Left renal cortex interstitium (tissue), 4 donors: ENCODE measurements at places on chromosomes 7 and 10. TPM values are rescaled to one million over a fixed set of nuclear protein-coding genes. Genes with fewer than 3 reads are reported as not detected.

DNA sequence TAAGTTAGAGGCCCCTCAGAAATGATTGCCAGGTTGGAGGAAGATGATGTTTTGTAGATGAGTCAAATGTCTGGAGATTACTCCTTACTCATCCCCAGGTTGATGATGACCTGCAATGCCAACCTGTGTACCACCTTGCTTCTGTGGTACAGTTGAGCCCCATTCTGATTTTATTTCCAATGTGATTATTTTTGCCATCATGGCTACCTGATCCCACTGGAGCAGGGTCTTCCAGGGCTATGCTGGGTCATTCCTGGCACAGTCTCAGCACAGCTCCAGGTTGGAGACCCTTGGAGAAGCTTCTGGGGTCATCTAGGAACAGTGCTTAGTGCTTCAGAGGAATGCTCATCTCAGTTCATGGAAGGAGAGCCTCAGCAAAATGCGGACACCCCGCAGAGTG, 34.3 kb downstream of the LRRC18 start:
- no peak for DNase-seq

DNA sequence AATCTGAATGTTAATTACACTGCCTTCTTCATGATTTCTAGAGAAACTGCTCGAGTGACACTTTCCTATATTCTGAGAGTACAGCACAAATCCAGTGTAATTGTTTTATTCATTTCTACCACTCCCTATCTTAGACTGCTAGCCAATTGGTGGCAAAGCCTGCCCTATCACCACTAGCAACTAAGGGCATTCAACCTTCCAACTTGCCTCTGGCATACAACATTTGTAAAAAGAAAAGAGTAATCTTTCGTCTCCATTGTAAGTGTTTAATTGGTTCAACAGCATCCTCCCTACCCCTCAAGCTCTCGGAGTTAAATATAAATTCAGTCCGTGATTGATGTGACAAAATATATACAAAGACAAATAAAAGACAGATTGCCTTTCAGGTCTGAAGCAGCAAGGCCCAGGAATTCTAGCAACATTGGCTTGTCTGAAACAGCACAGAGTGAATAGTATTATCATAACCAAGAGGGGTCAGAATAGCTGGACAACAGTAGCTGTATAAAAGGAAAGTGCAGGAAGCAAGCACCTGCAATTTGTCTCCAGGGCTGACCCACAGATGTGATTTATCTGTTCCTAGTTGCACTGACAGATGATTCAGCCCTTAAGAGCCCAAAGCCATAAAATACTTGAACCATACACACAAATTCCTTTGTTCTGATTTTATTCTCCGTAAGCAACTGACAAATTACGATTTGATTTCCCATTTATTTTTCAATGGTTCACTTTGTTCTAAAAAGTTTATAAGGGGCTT, 47.6 kb upstream of the ANKRD1 start:
- DNase-seq, result no peak

IMMP2L gene
- 48.8 TPM for polyA plus RNA-seq

HOXA10 gene
- 160 TPM for polyA plus RNA-seq

MRLN gene
- 0.90 TPM for polyA plus RNA-seq

- DNase-seq, result no peak
Measured at GRCh38 chr10:124579011-124579399, 117.4 kb downstream of the LHPP start.

- DNase-seq, result no peak
Measured at GRCh38 chr7:35003679-35004303, 33.5 kb downstream of the DPY19L1 start.

DNA sequence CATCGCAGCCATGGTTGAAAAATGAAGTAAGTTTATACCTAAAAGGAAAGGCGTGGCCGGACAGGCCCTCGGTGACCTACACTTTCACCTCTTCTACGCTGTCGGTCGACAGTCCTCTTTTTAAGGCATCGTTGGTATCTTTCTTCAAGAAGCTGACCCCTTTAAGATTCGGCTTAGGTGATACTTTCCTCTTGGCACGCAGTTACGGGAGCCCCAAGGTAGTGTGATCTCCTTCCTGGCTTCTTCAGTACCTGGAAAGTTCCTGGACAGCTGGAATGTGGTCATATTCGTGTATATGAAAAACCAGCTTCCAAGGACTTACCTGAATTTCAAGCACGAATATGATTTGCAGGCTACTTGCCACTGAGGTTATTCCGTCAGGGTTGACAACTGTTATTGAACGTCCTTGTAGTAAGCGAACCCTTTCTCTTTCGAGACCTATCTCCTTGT, 885 bp upstream of the SYPL1 start:
- DNase-seq, result no peak

TUBB8 gene
- 0.96 TPM for polyA plus RNA-seq

AP5Z1 gene
- 35.1 TPM for polyA plus RNA-seq

- DNase-seq, result no peak
Measured at GRCh38 chr10:71632896-71633600, 86.5 kb downstream of the C10orf105 start.

MOGAT3 gene
- 1.2 TPM for polyA plus RNA-seq

GRCh38 chr7:77184463-77184862, 15.2 kb downstream of the FGL2 start:
- DNase-seq, result no peak

DNA sequence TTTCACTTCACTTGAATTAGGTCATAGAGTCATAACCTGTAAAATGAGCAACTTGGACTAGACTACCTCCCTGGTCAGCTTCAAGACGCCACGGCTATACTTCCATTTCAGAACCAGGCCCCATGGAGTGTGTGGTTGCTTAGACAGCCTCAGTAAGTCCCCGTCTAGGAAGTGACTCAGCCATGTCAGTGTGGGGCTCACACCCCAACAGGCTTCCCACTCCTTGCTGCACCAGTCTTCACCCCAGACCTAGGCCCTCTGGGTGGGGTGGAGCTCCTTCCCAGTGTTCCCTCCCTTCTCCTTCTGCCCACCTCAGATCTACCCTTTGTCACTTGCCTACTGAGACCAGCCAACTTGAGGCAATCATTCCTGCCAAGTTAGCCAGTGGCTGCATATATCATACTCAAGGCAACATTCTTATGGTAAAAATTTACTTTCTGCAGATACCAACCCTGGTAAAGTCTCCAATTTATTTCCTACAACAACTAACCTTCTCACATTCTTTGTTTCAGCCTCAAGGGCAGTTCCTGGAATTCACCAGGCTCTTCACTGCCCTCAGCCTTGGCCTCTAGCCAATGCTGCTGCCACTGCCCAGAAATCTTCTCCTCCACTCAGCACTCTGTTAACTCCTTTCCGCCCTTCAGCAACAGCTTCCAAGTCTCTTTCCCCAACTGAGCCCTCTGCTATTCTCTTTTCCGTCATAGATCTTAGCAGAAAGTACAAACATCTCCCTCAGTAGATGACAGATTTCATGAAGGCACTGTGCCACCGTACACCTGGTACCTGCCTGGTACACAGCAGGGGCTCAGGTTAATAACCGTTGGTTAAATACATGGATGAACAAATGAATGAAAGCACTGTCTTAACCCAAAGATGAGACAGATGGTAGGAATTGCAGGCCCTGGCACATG, 31.3 kb upstream of the ZNRF2 start:
- no peak for DNase-seq

GRCh38 chr7:49630513-49630912, 142.9 kb upstream of the VWC2 start:
- DNase-seq, result no peak

DNA sequence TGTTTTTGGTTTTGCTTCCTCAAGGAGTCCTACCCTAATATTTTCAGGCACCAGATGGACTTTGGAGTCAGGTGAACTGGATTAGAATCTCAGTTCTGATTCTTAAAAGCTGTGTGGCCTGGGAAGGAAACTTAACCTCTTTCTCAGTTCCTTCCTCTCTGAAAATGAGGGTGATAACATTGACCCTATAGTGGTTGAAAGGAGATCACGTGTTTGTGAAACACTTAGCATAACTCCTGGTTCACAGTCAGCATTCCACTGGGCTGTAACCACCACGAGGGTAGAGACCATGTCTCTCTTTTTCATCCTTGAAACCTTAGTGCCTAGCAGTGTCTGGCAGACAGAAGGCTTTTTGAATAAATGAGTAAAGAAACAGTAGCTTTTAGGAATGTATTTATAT, 16.7 kb downstream of the LSMEM1 start:
- DNase-seq, result no peak

DNA sequence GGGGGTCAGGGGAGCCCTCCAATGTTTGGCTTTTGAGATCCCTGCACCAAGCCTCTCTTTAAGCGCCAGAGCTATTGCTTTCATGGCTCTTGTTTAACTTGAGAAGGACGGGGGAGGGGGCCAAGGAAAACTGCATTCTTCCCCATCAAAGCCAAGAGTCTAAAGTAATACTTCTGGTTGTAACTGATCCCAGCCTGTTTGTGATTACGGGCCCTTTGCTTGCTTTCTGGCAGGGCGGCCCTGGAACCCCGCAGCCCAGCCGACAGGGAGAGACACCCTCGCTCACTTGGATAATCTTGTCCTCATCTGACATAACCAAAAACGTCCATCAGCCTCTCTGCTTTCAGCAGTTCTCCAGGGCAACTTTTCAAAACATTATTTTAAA, 154.7 kb downstream of the NEURL1 start:
- DNase-seq, result no peak

- DNase-seq, result no peak
Measured at GRCh38 chr7:6385110-6385781, 62.5 kb downstream of the DAGLB start.

GRCh38 chr10:14438576-14438975, 107.9 kb upstream of the FRMD4A start:
- no peak for DNase-seq

DNA sequence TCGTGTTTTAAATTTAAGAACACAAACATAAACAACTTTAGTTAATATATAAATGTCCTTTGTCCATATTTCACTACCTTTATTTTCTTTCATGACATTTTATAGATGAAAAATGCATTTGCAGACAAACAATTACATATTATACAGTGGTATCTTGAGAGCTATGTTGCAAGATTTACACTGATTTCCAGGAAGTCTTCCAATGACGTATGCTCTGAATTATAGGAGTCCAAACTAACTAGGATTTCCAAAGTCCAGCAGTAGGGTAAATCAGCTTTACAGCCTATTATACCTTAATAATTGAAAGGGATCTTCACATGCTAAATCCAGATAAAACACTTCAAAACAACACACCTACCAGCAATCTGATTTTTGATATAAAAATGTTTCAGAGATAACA, 69.4 kb downstream of the HYCC1 start:
- no peak for DNase-seq

DNA sequence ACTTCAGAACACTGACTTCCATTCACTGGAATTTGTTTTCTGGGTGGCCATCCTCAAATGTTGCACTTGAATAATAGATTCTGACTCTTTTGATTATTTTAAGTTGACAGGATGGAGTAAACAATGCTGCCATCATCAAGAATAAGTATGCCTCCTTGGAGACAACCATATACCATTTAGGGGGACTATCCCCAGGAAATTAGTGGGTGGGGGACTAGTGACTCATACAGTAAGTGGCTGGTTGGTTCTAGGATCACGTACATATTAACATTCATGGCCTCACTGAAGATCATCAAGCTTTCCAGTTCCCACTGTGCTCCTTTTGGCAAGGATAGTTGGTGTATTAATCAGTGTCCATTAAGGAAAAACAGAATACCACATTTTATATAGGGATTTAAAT, 615.2 kb downstream of the CCSER2 start:
- DNase-seq, result no peak

DNA sequence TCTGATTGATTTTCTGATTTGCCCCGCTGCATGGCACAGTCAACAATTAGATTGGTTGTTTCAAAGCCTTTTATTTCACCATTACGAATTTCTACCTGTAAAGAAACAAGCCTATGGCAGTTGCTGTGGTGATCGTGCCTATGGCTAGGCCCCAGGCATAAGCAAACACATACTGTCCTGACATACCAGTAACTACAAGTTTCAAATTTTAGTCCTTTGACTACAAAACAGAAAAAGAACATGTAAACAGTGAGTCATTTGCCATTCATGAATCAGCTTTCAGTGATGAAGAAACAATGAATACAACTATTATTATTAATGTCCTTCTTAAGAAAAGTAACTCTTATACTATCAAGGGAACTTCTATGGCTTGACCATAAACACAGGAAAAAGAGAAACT, 168.0 kb upstream of the LRRN3 start:
- no peak for DNase-seq

DNA sequence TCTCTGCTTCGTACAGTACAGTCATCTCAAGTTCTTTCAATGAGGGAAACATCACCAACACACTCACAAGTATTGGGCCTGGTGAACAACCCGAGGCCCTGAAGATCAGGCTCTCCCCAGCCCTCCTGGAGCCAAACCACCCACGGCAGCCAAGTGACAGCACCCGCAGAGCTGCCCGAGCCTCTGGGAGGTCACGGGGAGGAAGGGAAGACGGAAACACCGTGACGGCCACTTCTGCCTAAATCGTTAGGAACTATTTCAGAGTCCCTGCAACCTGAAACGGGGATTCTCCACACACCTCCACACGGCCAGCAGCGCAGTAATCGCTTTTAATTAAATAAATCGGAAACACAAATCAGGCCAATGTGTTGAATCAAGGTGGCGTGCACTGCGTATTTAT, 222.6 kb downstream of the MAD1L1 start:
- DNase-seq, result no peak

- no peak for DNase-seq
Measured at GRCh38 chr10:56318816-56319215, 42.2 kb downstream of the ZWINT start.

DNA sequence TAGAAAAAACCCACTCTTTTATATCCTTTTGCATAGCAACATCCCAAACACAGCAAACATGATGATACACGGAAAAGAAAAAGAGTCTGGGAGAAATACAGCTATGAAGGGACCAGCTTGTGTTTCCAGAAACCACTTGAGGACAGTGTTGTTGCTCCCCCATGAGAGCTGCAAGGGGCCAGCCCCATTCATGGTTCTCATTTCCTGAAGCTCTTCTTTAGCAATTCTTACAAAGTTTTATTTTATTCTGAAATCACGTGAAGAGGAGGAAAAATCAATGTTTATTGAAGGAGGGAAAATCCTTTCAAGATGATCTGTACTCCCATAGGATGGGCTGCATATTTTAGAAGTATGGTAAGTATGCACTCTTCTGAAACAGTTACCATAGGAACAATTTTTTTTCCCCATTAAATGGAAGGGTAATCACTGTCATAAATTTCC, 17.5 kb upstream of the PRTFDC1 start:
- no peak for DNase-seq

- DNase-seq, result no peak
Measured at GRCh38 chr10:120634659-120635058, 177.6 kb downstream of the PLPP4 start.

TAS2R3 gene
- polyA plus RNA-seq, result 1.0 TPM

- no peak for DNase-seq
Measured at GRCh38 chr7:107538001-107538400, 25.7 kb downstream of the COG5 start.

- DNase-seq, result no peak
Measured at GRCh38 chr7:90298145-90299038, 22.7 kb downstream of the FAM237B start.
